ENCODE measurements at places on chromosomes 3 and 15.

DNA sequence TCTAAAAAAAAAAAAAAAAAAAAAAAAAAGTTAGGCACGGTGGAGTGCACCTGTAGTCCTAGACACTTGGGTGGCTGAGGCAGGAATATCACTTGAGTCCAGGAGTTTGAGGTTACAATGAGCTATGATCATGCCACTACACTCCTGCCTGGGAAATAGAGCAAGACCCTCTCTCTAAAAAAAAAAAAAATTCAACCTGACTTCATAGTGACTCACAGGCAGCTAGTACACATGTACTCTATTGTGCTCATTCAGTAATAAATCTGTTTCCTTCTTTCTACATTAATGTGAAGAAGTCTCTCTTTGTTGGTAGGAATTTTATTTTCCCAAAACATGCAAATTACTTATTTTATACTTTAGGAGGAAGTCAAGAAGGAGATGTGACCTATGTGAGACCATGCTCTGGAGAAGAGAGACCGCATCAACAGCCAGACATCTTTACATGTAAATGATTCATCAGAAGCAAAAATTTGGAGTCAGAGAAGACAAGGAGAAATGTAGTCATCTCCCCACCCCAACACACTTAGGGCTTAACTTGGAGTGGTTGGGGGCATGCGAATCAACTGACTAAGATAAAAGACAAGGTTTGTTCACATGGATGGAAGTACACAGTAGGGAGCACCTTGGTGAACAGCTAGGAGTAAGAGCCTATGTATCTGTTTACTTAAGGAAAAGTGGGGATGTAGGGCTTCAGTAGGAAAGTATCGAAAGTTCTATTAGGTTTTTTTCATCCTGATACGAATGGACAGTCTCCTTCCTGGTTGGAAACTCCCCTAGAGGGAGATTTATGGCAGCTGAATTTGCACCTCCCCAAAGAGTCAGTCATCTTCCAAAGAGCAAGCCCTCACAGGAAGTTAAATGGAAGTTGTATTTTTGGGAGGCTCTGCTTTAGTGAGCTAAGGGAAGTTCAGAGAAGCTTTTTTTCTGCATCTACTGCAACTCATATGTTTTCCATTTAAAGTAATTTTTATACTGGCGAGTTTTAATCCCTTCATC lies 23.0 kb upstream of the NMD3 start:
- DNase-seq, result no peak

DNA sequence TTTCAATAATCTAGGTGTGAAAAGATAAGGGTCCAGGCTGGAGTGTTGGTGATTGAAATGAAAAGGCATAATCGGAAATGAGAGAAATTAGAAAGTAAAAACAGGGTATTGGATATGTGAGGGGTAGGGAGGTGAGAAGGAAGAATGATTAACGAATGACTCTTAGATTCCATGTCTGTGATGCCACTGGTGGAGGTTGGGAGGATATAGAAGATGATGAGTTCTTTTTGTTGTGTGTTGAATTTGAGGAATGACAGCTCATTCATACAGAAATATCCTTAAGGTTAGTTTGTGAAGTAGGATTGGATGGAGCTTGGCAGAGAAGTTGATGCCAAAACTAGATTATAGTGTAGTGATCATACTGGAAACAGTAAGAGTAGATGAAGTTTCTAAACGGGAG lies 72.2 kb upstream of the CCNL1 start:
- peak; percentile 32 for DNase-seq

DNA sequence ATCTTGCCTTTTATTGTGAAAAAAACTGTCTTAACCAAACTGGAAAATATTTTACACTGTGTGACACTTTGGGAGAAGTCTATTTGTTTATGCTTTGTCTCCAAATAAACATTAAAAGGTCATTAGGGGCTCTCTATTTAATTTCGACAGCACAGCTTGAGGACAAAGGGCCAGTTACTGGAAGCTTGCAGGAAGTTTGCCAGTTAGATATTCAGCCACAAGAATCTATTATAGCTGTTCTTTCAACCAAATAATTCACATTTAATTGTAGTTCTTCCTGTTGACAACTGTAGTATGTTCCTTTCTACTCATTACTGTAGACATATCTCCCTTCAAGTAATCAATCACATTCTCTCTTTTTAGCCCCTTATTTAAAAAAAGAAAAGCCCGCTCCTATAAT lies 6.1 kb downstream of the CP start:
- no peak for DNase-seq

DNA sequence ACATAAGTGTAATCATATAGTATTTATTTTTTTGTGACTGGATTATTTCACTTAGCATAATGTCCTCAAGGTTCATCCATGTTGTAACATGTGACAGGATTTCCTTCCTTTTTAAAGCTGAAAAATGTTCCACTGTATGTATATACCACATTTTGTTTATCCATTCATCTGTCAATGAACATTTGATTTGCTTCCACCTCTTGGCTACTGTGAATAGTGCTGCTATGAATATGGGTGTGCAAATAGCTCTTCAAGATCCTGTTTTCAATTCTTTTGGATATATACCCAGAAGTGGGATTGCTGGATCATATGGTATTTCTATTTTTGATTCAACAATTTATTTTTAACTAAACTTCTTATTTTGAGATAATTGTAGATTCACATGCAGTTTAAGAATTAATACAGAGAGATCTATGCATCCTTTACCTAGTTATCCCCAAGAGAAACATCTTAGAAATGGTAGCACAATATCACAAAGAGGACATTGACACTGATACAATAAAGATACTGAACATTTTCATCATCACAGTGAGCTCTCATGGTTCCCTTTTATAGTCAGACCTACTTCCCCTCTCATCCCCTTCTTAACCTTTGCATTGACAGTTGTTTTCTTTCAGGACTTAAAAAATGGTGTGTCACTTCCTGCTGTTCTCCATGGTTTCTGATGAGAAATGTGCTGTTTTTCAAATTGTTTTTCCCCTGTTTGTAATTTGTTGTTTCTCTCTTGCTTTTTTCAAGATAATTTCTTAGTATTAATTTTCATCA lies 90.1 kb downstream of the SATB1 start:
- peak; percentile 1 for DNase-seq

DNA sequence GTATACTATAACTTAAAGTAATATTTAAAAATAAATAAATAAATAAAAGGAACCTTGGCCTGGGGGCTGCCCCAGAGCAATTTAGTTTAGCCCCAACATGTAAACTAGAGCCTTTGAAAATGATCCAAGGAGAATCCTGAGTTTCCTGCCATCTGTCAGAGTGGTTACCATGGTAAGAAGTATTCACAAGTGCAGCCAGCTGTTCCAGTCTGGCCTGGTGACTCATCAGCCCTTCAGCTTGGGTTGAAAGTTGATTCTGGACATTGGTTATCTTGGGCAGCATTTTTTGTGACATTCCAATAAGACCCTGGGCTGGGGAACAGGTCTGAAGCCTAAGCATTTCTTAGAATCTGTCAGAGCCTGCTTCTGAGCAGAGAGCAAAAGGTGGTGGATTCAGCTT lies 72.7 kb upstream of the LRTM1 start:
- peak; percentile 41 for DNase-seq

- no peak for DNase-seq
Measured at GRCh38 chr3:48058091-48058490, 41.9 kb upstream of the MAP4 start.

- no peak for DNase-seq
Measured at GRCh38 chr15:37037850-37038715, 62.3 kb downstream of the MEIS2 start.

DNA sequence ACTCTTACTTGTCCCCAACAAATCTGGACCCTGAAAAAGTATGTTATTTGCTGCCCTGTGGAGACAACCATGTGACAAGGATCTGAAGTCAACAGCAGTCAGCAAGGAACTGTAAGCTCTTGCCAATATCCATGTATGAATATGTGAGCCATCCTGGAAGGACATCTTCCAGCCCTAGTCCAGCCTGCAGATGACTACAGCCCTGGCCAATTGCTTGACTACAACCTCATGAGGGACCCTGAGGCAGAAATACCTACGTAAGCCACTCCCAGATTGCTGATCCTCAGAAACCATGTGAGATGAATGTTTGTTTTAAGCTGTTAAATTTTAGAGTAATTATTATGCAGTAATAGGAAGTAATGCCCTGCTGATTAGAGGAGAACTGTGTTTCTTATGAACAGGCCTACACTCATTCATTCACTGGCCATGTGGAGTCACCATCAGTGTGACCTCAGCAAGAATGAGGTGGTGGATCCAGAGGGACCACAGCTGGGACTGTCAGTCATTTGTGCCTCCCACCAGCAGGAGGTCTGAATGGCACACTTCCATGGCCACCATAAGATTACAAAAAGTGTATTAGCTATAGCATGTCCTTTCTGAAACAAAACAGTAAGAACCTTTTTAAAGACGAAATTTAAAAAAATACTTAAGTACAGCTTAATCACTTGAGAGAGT lies 92.6 kb downstream of the TFDP2 start:
- DNase-seq, result peak; percentile 21

DNA sequence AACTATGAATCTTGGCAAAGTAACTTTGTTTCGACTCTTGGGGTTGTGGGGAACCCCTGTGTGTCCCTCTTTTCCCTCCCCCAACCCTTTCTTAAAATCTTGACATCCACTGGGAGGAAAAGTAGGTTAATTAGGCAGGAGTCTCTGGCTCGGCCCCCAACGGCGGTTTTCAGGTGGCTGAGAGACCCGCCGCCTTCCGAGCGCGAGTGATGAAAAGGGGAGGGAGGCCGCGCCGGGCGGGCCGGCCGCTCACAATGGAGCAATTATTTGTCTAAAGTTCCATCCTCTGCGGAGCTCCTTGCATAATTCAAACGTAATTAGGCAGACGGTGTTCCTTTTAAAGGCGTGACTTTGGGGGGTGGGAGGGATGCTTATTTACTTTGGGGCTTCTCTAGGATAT lies 51.7 kb downstream of the ZIC4 start:
- DNase-seq, result no peak

- no peak for DNase-seq
Measured at GRCh38 chr3:38086496-38086895, 47.5 kb downstream of the DLEC1 start.

DNA sequence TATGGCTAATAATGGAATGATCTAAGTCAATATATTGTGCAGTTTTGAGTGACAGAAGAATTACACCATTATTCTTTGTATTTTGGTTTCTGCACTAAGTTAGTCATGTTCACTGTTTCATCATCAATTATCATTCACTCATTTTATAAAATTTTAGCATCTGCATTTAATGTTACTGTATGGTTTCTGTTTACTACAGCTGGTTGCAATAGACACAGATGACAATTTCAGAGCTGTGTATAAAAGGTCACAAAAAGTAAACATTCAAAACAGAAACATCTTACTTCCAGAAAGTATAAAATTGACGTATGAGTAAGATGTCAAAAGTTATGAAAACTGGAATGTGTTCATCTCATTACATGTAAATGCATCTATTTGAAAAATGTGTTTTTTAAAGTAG lies 111.1 kb upstream of the GBE1 start:
- DNase-seq, result no peak

DNA sequence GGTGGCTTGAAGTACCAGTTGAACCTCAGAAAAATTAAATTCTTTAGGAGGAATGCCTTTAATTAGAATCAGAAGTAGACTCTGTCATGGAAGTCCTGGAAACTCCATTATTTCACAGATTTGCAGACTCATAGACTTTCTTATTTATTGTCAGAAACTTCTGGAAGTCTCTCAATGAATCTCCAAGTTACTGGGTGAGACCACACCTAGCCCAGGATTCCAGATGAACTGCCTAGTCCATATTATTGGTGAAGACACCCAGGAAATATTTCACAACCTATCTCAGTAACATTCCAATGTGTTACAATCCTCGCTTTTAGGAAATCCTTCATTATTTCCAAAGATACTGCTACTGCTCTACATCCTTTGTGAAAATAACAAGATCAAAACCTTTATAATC lies 6.5 kb upstream of the THBS1 start:
- no peak for DNase-seq

- no peak for DNase-seq
Measured at GRCh38 chr3:54670201-54671000, 257.5 kb downstream of the LRTM1 start.

DNA sequence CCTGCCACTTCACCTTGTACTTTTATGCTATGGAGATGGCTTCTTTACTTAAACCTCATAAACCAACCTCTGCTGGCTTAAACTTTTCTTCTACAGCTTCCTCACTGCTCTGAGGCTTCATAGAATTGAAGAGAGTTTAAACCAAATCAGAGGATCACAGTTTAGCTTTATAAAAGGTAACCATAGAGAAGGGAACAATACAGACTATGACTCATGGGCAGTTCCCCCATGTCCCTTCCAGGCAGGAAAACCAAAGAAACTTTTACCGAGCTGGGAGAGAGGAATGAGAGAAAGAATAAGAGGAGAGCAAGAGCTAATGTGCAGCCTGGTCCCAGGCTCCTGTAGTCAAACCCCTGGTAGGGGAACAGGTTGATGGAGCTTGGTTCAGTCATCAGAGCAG lies 53.9 kb upstream of the NEDD4 start:
- DNase-seq, result no peak

- peak; percentile 77 for DNase-seq
Measured at GRCh38 chr3:108662142-108662738, 72.7 kb downstream of the DZIP3 start.

- no peak for DNase-seq
Measured at GRCh38 chr3:173249457-173249856, 108.4 kb upstream of the SPATA16 start.

DNA sequence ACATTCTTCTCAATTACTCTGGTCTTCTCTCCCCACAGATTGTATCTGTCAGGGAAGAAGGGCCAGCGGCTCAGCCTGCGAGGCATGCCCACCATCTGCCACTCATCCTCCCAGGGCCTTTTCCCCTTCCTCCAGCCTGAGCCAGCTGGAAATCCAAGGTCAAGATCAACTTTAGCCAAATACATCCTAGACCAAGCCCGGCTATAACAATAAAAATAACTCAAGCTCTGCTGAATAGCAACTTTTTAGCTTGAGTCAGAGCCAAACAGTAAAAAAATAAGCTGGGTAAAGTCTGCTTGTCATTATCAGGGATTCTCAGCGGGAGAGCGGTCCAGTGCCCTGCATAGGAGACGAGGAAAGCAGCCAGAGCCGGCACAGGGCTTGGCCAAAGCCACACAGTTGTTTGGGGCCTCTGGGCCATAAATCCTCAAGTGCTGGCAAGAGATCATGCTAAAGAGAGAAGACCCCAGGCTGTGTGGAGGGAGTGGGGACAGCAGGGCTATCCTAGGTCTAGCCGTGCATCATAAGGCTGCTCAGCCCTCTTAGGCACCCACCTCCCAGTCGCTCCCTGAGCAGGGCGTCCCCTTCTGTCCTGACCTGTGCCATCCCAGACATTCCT lies 76.2 kb upstream of the HERC1 start:
- DNase-seq, result no peak

GRCh38 chr15:88223084-88223483 lies 33.5 kb downstream of the NTRK3 start:
- no peak for DNase-seq
